ENCODE measurements at places on chromosomes 11 and 22.

DNA sequence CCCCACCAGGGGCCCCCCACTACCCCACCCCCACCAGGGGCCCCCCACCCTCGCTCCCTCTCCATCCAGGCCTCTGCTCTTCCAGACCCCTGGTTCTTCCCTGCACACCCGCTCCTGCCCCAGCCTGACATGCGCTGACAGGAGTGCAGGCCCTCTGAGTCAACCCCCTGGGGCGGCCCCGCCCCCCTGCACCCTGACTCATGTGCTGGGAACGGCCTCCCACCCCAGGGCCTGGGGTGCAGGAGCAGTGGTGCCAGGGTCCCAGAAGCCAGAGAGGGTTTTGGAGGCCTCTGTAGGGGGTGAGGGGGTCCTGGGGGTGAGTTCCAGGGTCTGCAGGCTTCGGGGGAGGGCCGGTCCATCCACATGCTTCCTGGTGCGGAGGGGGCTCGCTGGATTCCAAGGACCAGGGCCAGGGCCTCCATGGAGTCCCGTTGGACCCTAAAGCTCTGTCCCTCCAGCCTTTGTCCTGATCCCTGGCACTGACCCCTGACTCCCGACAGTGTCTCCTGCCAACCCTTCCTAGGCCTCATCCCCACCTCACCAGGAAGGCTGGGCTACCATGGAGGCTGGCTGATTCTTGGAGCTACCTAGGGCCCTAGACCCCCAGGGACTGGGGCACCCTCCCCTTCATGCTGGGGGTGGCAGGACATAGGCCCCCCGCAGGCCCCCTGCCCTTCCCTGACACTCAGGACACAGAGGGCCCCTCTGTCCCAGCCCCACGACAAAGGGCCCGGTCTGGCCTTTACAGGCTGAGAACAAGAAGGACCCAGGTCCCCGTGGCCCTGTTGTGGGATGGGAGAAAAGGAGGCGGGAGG lies 583 bp upstream of the PKP3 start:
- peak; percentile 84 for DNase-seq

DNA sequence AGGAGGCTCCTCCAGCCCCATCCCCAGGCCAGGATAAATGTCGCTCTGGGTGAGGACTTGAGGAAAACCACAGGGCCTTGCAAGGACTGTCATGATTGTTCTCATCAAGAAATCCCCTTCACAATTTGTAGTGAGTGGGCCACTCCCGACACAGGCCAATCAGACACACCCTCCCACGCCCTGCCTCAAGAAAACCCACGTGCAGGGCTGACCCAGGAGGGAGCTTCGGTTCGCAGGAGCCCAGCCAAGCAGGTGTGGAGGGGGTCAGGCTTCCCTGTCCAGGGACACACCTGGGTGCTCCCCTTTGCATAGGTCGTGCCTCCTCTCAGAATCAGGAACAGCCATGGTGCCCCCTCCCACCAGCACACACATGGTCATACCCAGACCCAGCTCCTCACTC lies 43.2 kb downstream of the SHANK2 start:
- no peak for DNase-seq

DNA sequence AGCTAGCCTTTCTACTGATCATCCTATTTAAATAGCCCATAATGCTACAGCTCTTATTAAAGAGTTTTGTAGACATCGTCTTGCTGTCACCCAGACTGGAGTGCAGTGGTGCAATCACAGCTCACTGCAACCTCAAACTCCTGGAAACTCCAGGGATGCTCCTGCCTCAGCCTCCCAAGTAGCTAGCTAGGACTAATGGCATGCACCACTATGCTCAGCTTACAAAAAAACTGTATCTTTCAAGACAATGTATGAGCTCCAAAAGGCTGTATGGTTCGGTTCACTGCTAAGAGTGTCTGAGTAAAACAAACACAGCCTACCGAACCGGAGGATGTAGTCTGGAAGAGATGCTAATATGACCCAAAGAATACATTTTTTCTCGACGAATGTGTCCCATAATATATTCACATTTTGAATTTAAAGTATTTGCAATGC lies 2.6 kb downstream of the TAF1D start:
- DNase-seq: no peak

GRCh38 chr22:36291831-36292740 lies 39.2 kb downstream of the APOL1 start:
- DNase-seq: no peak

DNA sequence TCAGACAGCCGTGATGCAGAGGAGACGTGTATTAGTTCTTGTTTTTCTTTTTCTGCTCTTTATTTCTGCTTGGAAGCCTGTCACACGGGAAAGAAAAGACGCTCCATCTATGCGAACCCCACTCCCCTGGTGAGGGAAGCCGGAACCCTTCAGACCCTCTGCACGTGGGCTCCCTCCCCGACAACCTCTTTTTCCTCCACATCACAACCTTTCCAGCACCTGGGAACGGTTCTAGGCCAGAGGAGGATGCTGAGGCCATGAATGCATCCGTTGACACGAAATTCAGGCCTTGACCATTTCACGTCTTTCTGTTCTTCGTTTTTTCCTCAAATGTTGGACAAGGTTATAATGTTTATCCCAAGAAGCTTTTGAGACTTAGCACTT lies 85.3 kb upstream of the WNT7B start:
- no peak for DNase-seq

DNA sequence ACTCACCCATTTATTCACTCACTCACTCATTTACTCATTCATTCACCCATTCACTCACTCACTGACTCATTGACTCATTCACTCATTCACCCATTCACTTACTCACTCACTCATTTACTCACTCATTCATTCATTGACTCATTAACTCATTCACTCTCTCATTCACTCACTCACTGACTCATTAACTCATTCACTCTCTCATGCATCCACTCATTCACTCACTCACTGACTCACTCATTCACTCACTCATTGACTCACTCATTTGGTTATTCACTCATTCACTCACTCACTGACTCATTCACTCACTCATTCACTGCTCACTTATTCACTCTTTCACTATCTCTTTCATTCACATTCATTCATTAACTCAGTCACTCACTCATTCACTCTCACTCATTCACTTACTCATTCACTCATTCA lies 2.5 kb upstream of the MUC5AC start:
- no peak for DNase-seq

DNA sequence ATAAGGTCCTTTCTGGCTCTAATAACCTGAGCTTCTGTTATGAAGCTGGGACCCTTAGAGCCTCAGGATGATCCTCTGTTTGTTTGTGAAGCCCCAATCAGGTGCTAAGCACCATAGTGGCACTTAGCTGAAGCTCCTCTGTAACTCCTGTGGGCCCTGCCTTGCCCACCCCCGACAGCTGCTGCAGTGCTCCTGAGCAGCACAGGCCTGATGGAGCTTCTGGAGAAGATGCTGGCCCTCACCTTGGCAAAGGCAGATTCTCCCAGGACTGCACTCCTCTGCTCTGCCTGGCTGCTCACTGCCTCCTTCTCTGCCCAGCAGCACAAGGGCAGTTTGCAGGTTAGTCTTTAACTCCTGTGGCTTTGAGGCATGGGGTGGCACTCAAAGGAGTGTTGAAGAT lies 19.0 kb upstream of the CCDC134 start:
- no peak for DNase-seq

- no peak for DNase-seq
Observed at GRCh38 chr11:119087747-119088241, 3.1 kb downstream of the HMBS start.

DNA sequence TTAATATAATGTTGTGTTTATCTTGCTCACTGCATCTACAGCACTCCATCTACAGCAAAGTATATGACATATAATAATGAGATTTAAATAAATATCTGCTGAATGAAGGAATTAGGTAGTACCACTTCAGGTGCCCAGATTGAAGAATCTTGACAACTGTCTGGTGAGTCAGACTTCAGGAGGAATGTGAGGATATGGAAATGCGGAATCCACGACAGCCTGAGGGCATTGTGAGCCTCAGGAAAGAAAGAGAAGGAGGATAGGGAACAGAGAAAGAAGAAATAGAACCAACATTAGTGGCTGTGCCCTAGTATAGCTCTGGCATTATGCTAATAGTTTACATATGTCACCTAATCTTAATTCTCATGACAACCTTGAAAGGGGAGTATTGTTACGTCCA lies 304.4 kb downstream of the AASDHPPT start:
- DNase-seq: no peak

GRCh38 chr11:130882138-130882551 lies 34.1 kb downstream of the SNX19 start:
- DNase-seq: peak; percentile 67

- no peak for DNase-seq
Observed at GRCh38 chr11:80816966-80817365, 1376.1 kb upstream of the TENM4 start.

DNA sequence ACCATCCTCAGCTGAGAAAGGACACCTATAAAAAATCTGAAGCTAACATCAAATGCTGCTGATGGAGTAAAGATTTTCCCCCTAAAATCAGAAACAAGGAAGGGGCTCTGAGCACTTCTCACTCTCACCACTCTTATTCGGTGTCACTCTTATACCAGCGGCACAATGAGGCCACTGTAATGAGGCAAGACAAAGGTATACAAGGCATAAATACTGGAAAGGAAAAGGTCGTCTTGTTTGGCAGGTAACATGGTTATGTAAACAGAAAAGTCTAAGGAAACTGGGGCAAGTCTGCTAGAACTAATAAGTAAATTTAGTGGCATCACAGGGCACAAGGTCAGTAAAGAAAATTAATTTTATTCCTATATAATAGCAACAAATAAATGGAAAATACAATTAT lies 8.1 kb upstream of the MOB2 start:
- no peak for DNase-seq

DNA sequence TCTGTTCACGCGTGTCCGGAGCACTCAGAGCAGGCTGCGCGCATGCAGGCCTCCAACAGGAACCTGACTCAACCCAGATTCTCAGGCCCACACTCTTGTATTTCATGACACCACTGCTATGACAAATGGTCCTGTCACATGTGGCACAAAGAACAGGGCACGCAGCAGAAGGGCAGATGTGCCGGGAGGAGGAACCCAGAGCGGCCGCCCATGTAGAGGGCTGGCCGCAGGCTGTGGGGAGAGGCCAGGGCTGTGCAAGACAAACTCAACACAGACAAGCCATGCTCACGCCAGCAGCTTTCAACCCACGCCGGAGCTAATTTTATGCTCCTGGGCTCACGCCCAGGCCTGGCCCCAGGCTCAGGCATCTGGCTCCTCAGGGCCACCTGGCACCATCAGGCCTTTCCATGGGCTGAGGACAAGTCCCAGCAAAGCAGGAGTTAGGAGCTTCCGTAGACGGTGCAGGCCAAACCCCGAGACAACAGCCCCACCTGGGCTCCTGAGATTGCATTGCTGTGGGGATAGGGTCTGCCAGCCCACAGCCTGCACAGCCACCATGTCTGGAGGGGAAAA lies 40.0 kb downstream of the DUSP8 start:
- no peak for DNase-seq

GRCh38 chr11:20611892-20612291 lies 12.5 kb downstream of the SLC6A5 start:
- no peak for DNase-seq

DNA sequence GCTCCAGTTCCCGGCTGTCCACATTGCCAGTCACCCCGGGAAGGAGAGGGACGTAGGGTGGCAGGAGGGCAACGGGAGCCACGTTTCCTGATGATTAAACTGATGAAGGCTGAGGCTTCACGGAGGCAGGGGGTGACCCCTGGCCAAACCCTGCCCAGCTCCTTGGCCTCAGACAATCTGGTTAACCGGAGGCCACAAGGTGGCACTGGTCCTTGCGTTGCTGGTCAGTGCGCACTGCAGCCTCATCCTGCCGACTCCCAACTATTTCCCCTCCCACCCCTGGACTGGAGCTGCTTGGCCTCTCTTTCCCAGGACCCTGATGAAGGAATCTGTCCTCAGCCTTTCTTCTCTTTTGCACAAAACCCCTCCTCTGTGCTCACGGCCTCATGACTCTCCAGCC lies 75.3 kb downstream of the PDE2A start:
- no peak for DNase-seq

GRCh38 chr11:34280945-34281872 lies 76.6 kb downstream of the ABTB2 start:
- peak; percentile 19 for DNase-seq

DNA sequence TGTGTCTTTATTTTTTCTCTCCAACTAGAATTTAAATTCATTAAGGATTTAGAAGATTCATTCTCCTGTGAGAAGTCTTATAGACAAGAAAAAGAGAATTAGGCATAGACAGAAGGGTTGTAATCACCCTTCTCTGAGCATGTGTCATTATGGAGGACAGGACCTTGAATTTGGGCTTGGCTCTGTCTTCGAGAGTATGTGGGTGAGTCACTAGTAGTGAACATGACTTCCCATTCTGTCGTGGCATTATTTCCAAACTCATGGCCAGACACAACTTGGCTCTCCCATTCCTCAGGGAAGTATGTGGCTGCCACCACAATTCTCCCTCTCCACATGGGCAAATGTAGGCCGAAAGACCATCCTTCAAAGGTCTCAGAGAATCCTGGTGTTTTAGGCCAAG lies 14.3 kb upstream of the ANKK1 start:
- DNase-seq: peak; percentile 39

DNA sequence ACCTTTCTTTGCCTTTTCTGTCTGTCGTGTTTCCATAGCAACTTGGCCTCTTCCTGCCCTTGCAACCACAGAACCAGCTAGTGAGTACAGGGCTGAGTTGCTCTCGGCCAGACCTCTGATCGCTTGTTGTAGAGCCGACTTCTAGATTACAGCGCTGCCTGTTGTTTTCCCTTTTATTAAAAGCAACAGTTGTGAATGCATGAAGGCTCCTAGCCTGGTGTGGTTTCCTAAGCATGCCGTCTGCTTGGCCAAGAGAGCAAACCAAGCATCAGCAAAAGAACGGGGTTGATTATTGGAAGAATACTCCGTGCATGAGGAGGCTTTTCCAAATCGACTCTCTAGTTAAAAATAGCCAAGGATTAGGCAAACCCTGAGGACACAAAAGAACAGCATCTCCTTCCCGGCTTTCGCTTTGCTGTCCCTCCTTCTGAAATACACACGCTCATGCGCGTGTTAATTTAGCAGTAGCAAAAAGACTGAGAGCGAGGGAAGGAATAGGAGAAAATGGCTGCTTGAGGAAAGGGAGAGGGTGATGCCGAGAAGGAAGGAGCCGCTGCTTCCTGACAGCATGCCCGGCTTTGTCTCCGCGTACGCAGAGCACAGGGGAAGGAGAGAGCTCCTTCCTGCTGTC lies 71.5 kb upstream of the TTC12 start:
- DNase-seq: peak; percentile 52

GRCh38 chr11:44219830-44220796 lies 89.8 kb downstream of the ALX4 start:
- DNase-seq: no peak

DNA sequence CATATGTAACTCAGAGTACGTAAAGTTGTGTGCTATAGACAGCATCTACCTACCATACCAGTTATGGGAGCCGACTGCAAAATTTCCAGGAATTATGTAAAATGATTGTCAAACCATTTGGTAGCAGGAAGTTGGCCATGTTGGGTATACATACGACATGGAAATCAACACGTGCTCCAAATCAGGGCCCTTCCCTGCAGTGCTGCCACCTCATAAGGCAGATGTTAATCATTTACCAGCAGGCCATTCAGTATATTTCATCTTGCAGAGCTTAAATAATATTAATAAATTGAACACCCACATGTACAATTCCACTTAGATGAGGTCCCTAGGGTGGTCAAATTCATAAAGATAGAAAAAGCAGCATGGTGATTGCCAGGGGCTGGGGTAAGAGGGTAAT lies 9.8 kb downstream of the MS4A18 start:
- no peak for DNase-seq

DNA sequence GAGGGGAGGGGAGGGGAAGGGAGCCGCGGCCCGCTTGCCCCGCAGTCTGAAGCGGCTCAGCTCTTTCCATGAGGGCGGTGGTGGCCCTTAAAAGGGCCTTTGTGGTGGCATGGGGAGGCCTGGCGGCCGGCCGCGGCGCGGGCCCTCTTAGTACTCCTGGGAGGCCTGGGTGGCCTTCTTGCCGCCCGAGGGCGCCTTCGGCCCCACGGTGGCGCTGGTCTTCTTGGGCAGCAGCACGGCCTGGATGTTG lies 6.9 kb downstream of the DPAGT1 start:
- DNase-seq: peak; percentile 86
